ENCODE measurements at places on chromosomes 12 and 14.

DNA sequence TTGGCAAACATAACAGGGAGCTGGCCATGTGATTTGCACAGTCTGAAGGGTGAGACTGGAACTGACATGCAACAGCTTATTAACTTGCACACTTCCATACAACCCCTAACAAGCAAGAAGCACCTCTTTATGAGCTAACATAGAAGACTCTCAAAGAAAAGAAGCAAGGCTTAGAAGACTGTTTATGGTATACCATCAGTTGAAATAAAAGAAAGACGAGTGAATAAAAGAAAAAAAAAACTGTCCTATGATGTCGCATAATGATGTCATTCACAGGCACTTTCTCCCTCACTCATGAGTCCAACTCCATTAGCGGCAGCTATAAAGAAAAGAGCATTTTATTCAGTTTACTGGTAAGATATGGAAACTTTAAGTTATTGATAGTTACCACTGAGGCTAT is 3.3 kb upstream of the MDM1 start:
- DNase-seq: no peak

- no peak for DNase-seq
These were observed 39.8 kb upstream of the HMGA2 start for GRCh38 chr12:65784289-65785015.

GRCh38 chr12:108686780-108687179 is 44.5 kb downstream of the CORO1C start:
- DNase-seq: no peak

- no peak for DNase-seq
These were observed 314.8 kb upstream of the FKBP4 start for GRCh38 chr12:2479851-2480535.

- DNase-seq: no peak
These were observed 216.0 kb downstream of the AKAP6 start for GRCh38 chr14:32545095-32545494.

GRCh38 chr12:69679119-69679518 is 20.0 kb downstream of the BEST3 start:
- no peak for DNase-seq

- no peak for DNase-seq
These were observed 13.5 kb downstream of the B4GALNT3 start for GRCh38 chr12:473198-473597.

DNA sequence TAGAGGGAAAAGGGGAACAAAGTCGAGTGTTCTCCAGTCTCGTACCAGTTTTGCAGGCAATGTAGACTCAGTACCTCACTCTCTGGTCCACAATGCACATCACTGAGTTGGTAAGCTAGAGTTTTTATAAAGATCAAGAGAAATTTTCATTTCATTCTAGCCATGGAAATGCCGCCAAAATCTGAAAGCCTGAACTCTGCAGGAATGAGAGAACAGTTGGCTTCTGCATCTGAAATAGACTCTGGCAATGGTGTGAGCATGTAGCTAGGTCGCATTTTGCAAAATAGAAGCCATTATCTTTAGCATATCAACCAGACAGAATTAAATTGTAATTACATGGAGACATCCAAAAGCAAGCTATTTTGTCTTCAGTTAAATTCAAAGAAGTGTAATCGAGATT is 381.0 kb downstream of the NOVA1 start:
- DNase-seq: no peak

DNA sequence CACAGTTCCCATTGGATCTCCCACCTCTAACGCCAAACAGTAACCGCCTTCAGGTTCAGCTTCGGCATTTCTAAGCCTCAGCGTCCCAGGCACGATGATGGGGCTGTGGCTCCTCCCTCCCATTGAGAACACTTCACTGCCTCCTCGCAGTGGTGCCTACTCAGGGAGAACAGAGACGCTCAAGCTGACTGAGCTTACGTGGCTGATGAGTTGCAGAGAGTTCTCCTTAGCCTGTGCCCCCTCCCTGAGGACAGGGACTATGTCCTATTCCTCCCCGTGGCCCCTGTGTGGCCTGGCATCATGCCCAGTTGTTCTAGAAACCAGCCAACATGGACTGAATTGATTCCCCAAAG is 87.0 kb downstream of the ITPK1 start:
- no peak for DNase-seq

DNA sequence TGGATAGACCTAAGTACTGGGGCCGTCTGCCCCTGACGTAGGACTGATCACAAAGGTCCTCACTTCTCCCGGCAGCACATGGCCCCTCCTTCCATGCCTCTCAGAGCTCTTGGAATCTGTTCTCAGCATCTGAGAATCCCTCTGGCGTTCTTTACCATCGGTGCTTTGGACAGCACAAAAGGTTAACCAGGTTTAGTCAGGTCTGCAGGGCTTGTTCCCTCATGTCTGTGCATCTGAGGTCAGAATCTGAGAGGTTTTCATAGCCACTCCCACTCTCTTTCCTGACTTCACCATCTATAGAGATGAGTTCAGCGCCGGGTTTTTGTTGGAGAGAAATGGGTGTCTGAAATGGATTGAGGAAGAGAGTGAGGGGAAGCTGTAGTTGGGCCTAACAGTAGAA is 130.0 kb upstream of the ARHGAP5 start:
- no peak for DNase-seq

GRCh38 chr12:113486722-113487121 is 15.1 kb upstream of the LHX5 start:
- no peak for DNase-seq

DNA sequence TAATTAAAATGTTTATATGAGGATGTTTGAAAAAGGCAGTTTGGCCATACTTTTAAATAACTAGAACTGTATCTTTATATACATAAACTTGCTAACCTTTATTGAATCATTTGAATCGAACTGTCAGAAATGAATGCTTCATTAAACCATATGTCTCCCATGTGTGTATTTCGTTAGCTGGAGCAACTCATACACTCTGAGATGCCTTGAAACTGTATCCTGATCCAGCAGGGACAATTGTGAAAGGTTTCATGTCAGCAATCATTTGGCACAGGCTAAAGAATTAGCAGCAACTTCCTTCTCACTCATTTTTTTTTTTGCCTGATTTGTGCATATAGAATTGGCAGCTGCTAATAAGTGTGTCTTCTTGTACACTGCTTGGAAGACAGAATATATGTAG is 109.9 kb downstream of the NAV3 start:
- no peak for DNase-seq

DNA sequence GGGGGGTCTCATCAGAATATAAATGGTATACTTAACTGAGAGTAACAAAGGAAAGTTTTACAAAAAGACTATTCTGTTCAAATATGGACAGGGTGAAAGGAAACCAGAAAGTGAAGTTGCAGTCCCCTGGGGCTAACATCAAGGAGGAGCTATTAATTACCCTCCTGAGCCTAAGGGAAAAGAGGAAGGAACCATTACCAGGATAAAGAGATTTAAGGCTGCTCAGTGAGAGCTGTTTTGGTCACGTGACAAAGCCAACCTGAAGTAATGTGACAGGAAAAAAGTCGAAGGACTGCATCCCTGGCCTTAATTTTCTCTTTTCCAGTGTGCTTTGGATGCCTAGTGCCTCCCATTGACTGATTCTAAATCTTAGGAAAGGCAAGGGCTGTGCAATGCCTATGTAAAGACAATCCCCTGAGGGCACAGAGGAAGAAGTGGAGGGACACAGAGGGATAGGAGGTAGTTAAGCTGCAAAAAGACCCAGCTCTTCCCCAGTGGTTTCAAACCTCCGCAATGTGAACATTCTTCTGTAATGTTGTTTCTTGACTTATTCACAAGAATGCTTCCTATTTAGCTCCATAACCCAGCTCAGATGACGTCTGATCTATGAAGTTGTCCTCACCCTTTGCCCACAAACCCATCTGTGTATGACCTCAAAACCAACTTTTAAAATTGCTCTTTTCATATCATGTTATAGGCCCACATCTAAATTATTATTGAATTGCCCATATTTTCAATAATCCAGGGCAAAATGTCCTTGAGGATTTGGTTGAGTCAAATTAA is 187.7 kb upstream of the DCN start:
- DNase-seq: no peak

DNA sequence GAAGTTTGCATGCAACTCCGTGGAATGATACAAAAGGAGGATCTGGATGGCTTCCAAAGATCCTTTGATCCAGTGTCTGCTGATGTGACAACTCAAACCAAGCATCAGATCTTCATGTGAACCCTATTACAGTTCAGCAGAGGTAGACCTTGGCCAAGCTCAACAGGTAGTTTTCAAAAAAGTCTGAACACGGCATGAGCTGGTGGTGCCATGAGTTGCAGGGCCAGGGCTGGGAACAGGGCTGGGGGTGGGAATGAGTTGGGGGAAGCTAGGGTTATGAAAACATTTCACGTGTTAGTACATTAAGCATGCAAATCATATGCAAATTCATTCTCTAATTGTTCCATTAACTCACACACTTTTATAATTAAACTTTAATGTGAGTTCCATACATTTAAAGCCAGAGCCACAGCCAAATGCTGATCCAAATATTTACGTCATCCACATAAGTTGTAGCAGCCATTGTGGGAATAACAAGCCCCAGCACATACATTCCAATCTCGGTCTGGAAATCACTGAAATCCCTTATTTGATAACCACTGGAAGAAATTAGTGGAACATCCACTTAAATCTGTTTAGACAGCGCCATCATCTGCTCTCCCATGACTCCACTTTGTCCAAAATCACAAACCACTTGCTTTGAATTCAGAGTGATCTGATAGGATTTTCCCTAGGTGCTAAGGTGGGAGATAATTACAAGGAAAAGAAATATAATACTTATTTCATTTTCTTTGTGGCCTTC is 158.5 kb downstream of the APAF1 start:
- DNase-seq: no peak

DNA sequence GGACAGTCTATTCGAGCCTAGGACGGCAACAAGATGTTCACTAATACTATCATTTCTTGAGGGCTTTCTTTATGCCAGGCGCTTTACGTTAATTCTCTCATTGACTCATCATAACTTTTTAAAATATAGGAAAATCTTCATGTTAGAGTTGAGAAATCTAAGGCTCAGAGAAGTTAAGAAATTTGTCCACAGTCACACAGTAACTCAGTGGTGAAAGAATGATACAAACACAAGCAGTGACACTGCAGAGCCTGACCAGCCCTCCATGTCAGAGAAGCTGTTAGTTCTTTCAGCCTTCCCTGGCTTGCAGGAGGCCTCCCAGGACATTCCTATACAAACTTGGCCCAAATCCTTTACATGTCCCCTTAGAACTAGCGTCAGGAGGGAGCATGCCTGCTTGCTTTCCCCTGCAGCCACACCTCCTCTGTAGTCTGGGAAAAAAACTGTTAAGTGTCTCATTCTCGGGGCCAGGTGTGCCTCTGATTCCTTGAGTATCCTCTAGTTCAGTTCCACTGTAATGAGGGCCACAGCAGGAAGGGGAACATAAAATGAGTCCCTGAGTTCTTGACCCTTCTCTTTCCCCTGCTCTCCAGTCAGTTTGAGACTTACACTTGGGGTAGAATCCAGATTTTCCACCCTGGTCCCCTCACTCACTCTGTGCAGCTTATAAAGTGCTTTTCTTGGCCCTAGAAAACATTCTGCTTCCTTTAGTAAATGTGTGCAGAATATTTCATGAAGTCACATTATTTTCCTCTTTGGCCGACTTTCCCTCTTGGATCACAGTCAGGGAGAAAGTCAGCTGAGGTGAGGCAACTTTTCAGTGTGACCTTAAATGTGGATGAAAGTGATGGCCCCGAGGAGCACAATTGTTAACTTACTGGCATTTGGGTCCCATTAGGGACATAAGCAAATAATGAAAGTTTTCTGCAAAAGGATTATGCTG is 152.2 kb upstream of the HIF1A start:
- DNase-seq: no peak

GRCh38 chr12:93197067-93197593 is 180.6 kb upstream of the NUDT4 start:
- DNase-seq: no peak

DNA sequence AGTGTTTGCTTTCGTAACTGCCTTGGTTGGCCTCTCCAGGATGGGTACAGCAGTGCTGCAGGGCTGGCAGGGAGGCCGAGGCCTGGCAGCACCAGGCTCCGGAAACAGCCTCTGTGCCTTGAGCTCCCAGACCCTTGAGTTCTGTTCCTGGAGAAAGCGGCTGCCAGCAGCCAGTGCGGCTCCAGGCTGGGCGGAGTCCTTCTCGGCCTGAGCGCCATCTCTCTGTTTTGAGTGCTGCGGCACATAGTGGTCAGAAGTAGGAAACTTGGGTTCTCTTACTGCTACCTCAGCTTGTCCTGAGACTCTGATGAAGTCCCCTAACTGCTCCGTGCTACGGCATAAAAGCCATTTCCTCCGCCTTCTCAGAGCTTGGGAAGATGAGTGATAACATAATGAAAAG is 65.9 kb downstream of the KCNA1 start:
- DNase-seq: peak; percentile 30

DNA sequence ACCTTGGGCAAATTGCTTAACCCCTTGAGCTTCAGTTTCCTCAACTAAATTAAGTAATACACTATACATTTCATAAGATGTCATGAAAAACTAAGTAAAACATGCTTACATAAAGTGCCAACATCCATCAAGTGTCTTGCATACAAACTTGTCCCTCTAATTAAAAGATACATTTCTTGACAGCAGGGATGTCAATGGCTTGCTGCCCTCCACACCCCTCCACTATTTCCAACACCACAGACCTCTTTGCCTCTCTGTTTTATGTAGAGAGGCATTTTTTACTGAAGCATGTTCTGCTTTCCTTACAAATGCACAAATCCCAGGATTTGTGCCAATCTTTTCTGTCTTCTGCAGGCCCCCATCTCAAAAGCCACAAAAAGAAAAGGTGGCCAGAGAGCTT is 89.0 kb upstream of the HOXC13 start:
- DNase-seq: no peak

GRCh38 chr14:54348001-54348611 is 48.7 kb upstream of the CDKN3 start:
- DNase-seq: peak; percentile 63

DNA sequence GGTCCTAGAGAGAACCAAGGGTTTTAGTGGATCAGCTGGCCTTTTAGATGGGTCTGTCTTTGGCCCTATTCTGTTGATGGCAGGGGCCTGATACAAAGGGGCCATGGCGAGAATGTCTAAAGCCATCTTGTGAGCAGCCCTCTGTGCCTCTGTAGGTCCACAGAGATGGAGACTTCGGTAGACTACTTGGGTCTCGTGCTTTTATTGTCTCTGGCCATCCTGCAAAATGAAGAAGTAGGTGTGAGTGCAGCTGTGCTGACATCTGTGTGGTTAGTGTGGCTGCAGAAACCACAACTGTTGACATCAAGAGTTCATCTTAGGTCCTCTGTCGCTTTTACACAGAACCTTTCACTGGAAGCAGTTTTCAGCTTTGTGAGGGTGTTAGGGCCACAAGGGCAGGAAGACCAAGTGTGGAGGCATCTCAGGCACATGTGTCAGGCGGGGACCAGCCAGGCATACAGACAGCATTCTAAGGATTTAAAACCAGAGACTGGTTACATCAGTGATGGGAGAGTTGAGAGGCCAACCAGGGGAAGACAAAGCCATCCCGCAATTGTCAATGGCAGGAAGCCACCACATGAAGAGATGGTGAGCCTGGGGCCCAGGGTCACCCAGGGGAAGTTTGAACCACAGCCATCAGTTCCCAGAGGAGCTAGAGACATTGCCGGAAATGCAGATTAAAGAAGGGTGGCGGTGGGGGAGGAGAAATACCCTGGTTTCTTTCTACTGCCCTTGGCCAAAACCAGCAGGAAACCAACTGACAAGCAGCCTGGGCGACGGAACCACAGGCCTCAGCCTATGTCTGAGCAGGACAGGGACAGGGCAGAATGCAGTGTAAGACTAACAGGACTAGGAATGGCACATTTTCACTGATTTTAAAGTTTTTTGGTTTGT is 13.0 kb upstream of the TPCN1 start:
- DNase-seq: peak; percentile 84

All from GM13977 (cell line).